ENCODE measurements at places on chromosomes 13 and 19. TPM values are rescaled to one million over a fixed set of nuclear protein-coding genes. Genes with fewer than 3 reads are reported as not detected.
A peak's percentile ranks its signal among the peaks of the same experiment; 100 is the strongest.

Gene PRODH2
- not detected for total RNA-seq

Gene SIGLECL1
- not detected for total RNA-seq

Gene ZNF526
- total RNA-seq = 9.3 TPM

Gene PSG2
- total RNA-seq = not detected

Gene FCAR
- not detected for total RNA-seq

DNA sequence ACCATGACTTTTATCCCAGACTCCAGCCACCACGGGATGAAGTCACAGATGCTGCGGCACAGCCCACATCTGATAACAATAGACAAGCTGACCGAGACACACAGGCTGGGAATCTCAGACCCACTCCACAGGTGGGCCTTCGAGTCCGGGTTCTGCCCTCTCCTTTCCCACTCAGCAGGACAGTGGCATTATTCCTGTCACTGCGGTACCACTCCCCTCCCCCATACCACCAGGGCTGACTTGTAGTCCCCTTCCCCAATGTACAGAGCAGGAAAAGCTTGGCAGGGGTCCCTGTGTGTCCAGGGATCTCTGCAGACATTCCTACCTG is 179 bp upstream of the AMER2 start:
- DNase-seq = no peak

DNA sequence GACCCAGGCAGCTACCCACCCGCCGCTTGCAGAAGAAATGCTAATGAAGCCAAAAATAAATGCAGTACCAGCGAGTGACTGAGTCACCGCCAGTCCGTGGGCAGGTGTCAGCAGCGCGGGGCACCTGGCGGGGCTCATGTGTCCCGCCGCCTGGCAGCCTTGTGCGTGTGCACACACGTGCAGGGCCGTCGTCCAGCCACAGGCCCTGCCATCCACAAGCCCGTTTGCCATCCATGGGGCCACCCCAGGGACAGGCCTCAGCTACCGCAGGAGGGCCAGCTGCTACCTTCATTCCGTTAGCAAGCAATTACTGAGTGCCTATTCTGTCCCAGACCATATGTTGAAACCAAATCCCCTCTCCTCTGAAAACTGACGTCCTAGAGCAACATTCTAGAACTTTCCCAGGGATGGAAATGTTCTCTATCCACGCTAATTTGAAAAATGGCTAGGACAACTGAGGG is 20.5 kb downstream of the NCAN start:
- no peak for DNase-seq

GRCh38 chr13:93356469-93356868 is 129.9 kb downstream of the GPC6 start:
- no peak for DNase-seq

DNA sequence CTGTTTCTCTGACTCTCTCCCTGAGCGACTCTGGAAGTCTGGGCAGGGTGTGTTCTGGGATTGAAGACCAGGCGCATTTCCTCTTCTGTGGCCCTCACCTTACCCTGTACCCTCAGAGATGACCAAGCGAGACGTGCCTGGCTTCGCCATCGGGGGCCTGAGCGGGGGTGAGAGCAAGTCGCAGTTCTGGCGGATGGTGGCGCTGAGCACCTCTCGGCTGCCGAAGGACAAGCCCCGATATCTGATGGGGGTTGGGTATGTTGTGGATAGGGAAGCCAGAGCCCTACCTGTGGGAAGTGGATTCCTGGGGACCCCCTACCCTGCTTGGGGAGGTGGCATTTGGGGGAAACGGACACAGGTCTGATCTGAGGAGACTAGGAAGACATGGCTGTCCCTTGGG is 5.8 kb upstream of the DNM2 start:
- DNase-seq = no peak

DNA sequence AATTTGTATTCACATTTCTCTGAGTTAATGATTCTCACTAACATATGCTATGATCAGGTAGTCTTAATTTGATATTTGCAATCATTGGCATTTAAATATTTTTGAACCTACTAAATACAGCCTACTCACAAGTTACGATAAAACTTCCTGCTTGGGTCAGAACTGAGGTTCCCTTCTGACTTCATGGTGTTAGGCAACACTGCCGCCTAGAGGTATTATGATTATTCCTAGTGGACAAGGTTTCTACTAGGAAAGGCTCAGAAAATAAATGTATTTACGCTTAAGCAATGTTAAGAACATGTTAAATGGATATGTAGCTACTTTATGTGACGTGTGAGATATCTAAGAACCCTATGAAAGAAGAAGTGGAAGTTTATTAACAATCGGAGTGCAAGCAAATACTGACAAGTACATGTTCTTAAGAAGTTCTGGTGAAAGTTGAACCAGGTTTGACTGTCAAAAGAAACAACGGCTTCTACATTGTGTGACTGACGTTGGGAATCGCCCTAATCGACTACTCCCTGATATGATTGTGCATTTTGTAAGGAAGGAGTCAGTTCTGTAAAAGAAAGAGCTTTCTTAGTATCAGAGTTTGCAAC is 1395.8 kb downstream of the SLITRK5 start:
- DNase-seq = no peak

Gene PSG7
- total RNA-seq = not detected

Gene COX6B2
- total RNA-seq = not detected

DNA sequence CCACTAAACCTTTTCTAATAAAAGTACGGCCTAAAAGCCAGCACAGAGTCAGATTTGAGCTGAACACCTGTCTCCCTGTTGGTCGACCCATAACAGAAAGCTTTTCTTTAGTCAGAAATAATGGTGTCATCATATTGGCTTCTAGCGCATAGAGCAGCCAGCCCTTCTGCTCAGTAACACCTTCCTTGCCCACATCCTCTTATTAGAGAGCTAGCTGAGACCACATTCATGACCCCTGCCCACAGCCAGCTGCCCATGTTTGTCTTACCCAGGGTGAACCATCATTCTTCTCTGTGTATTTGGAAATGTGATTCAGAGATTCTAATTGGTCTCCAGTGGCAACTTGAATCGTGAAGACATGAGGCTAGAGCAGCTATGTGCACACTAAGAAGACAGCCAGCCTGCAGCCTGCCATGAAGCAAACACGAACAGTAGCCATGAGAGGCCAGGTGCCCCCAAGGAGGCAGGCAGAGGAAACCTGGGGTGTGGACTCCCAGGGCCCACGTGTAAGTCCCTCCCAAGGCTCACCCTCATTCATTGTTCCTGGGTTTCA is 82.3 kb upstream of the PDCD5 start:
- no peak for DNase-seq

Gene SLITRK1
- not detected for total RNA-seq

Gene TRPM4
- 20.9 TPM for total RNA-seq

Gene SLC6A16
- total RNA-seq = 0.28 TPM

GRCh38 chr13:89660752-89661151 is 1686.7 kb upstream of the MIR17HG start:
- no peak for DNase-seq

GRCh38 chr19:11377237-11377636 is 2.8 kb downstream of the SWSAP1 start:
- peak; percentile 48 for DNase-seq

Gene DPF1
- 0.47 TPM for total RNA-seq

GRCh38 chr19:31664997-31665396 is 315.8 kb upstream of the TSHZ3 start:
- no peak for DNase-seq

GRCh38 chr19:54319892-54320670 is 7.1 kb upstream of the LILRA5 start:
- no peak for DNase-seq

GRCh38 chr19:10069046-10069445 is 17.1 kb upstream of the SHFL start:
- DNase-seq = no peak

- peak; percentile 9 for DNase-seq
These were observed 79.5 kb downstream of the RUBCNL start for GRCh38 chr13:46307554-46307953.

GRCh38 chr19:38556521-38557174 is 61.1 kb downstream of the MAP4K1 start:
- no peak for DNase-seq

- DNase-seq = peak; percentile 66
These were observed 43.5 kb downstream of the GGACT start for GRCh38 chr13:100544866-100545683.

DNA sequence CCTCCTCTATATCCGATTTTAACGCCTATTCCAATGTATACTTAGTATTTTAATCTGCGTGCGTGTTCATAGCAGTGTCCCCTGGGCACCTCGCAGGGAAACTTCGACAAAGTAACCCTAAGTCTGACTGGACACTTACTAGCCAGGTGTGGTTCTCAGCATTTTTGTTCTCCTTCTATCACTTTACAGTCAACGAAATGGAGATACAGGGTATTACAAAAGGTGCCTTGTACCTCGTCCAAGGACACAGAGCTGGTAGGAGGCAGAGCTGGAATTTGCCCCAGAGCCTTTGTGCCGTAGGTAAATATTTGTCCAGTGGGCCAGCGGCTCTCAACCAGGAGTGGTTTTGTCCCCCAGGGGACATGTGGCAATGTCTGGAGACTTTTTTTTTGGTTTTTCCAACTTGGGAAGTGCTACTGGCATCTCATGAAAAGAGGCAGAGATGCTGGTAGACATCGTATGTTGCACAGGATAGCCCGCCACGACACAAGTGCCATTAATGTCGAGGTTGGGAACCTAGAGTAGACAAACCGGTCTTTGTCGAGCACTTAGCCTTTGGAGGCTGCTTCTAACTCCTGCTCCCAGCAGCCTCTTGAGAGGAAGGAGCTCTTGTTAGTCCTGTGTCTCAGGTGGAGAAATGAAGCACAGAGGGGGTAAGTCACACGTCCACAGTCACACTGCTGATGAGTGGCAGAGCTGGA is 1.1 kb downstream of the ZNF444 start:
- no peak for DNase-seq

Gene CFAP97D2
- total RNA-seq = not detected

Gene NUDT15
- 35.1 TPM for total RNA-seq

DNA sequence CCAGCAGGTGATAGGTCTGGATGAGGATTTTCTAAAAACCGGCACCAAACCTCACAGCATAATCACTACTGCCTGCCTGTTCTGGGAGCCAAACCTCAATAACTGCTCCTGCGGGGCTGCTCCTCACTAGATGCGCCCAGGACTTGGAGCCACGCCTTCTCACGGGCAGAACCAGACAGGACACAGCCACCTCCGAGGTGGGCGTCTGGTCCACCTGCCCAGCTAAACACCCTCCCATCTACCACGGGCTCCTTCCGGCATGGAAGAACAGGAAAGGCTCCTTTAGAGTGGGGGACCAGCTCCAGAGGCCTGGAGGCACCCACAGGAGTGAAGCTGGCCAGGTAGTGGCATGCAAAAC is 73.5 kb downstream of the PEPD start:
- DNase-seq = no peak

DNA sequence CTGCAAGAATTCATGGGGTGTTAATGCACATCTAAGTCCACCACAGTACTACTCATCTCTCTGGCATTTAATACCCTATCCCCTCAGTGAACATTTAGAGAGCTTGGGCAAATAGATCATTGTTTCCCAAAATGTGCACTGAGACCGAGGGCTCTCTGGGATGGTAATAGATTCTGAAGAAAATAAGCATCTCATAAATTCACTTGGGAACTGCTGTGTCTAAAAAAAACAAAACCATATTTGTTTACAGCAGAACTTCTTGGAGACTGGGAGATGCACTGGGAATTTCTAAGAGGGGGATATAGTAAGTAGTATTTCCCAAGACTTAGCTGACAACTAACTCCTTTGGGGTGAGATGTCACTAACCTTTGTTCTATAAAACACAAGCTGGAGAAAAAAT is 58.4 kb downstream of the ENOX1 start:
- DNase-seq = no peak

Data from dermis blood vessel endothelial cell (primary cell).